ENCODE measurements at places on chromosomes 6 and 20. TPM values are rescaled to one million over a fixed set of nuclear protein-coding genes. Genes with fewer than 3 reads are reported as not detected.

Gene SLC17A2
- 0.11 TPM for total RNA-seq

Gene LINC00237
- not detected for total RNA-seq

Gene OR2J3
- total RNA-seq, result not detected

Gene SASH1
- 34.8 TPM for total RNA-seq

Gene EFCAB8
- total RNA-seq, result not detected

Gene FILIP1
- total RNA-seq, result 113 TPM

Gene GSTA2
- not detected for total RNA-seq

Gene LTB
- not detected for total RNA-seq

Gene HLA-DPB1
- 52.1 TPM for total RNA-seq

Gene TRIM40
- not detected for total RNA-seq

Gene SLC12A5
- not detected for total RNA-seq

Gene ZFP57
- total RNA-seq, result 0.16 TPM

Gene PPP1R14C
- total RNA-seq, result 37.0 TPM

Gene SOBP
- 26.2 TPM for total RNA-seq

Gene IFNGR1
- total RNA-seq, result 54.7 TPM

Gene CALHM6
- 0.63 TPM for total RNA-seq

Gene KCNK16
- total RNA-seq, result not detected

Gene TRDN
- 394 TPM for total RNA-seq

Gene MCHR2
- total RNA-seq, result not detected

Gene PAK5
- not detected for total RNA-seq

Gene SYCP2
- total RNA-seq, result 0.10 TPM

Gene TINAG
- total RNA-seq, result 0.36 TPM

Gene JPH2
- 86.6 TPM for total RNA-seq

Gene ACTL10
- total RNA-seq, result 0.22 TPM

Gene HTR1E
- total RNA-seq, result not detected

Gene TULP1
- total RNA-seq, result not detected

Gene CRNKL1
- total RNA-seq, result 33.5 TPM

Gene CASS4
- total RNA-seq, result not detected

Gene RAET1L
- total RNA-seq, result not detected

Gene HNF4A
- 0.29 TPM for total RNA-seq

Gene UBE2J1
- total RNA-seq, result 14.3 TPM

Gene CNBD2
- total RNA-seq, result 6.4 TPM

Gene TMEM217
- not detected for total RNA-seq

Gene GJA10
- total RNA-seq, result not detected

Gene TSBP1
- not detected for total RNA-seq

Gene ACTR5
- 9.6 TPM for total RNA-seq

Gene ZMYND8
- total RNA-seq, result 17.5 TPM

Gene NSFL1C
- 79.2 TPM for total RNA-seq

Gene FRK
- 4.8 TPM for total RNA-seq

Gene ROS1
- total RNA-seq, result not detected

Gene CRISP2
- total RNA-seq, result not detected

Gene PRSS35
- 0.36 TPM for total RNA-seq

Gene ZNF311
- 0.11 TPM for total RNA-seq

Gene FBXO5
- total RNA-seq, result 1.1 TPM

Gene CDC25B
- total RNA-seq, result 7.7 TPM

All from gastrocnemius medialis (tissue), 4 donors.